SK-N-SH treated with all-trans-retinoic acid at 6 μM for 48 hours (cell line): ENCODE measurements at places on chromosomes 1 and 21.

GRCh38 chr1:220451532-220451931 lies 76.4 kb upstream of the MARK1 start:
- no peak for ATAC-seq

- no peak for ATAC-seq
Measured at GRCh38 chr1:241396747-241397681, 40.0 kb upstream of the RGS7 start.

DNA sequence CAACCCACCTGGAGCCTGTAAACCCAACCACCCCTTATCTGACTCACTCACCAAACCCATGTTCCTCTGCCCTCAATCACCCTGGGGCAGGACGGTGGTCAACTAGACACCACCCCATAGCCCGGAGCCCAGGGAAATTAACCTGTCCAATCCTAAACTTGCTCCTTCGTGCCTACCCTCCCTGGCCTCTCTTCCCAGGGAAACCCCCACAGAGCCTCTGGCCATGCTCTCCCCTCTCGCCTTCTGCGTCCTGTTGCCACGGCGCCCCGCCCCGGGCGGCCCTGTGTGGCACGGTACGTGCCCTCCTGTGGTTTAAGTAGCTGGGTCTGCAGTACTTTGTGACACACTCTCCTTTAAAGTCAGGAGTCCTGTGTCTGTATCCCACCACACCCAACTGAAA lies 4.0 kb upstream of the FTCD start:
- ATAC-seq = no peak

DNA sequence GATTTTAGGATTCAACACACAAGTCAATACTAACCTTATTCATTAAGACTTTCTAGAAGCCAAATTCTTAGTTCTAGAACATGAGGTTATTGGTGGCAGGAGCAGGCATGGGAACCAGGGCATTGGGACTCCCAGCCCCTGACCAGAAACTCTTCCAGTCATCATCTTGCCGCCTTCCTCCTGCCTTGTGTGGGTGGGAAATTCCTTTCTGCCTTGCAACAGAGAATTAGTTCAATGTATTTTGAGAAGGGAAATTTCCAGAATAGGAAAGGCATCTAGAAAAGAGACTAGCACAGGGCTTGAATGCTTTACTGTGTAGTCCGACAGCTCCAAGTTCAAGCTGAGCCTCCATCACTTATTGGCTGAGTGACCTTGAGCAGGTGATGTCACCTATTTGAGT lies 8.7 kb downstream of the GRHL3 start:
- ATAC-seq = no peak

DNA sequence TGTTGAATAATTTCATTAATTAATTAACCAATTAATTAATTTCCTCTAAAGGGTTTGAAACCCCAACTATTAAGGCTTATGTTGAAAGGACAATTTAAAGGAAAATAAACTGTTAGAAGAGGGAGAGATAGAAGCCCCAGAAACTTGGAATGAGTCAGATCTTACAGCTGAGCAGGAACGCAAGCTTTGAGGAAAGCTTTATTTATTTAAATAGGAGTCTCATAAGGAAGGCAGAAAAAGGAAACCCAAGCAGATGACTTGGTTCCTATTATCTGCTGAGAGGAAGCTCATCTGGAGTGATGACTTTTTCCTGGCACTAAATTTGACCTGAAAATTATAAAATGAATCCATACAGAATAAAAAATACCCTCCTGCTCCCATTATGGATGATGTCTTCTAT lies 105.1 kb downstream of the ROR1 start:
- ATAC-seq = no peak

GRCh38 chr1:38680801-38681510 lies 178.6 kb downstream of the RRAGC start:
- no peak for ATAC-seq

DNA sequence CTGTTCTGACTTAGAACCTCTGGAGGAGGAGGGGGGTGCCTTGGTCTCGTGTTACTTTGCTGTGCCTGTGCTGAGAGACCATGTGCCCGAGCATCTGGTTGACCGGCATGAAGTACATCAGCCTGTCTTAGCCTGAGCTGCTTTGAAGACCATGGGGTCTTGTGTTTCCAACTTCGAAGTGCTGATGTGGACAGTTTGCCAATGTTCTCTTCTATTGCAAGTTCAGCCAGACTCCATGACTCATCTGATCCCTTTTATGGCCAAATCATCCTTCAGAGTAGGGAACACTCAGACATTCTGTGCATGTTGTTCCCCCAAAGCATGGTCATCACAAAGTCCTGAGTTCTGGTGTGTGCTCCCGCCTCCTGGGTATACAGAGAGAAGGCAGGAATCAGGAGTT lies 6.0 kb upstream of the PLA2G2C start:
- ATAC-seq = no peak

DNA sequence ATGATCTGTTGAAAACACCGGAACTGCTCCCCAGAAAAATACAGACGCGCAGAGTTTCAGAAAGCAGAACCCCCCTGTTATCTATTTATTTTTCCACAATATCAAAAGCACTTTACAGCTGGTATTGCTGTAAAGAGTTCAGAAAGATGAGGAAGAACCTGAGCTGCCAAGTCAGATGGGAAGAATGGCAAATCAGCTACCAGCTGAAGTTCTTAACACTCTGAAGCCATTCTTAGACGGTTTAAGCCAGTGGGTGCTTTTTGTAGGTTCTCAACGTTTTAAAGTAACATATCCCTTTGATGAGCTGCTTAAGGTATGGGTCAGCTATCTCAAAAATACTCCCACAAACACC lies 714 bp upstream of the AKIRIN1 start:
- ATAC-seq = peak; percentile 18

DNA sequence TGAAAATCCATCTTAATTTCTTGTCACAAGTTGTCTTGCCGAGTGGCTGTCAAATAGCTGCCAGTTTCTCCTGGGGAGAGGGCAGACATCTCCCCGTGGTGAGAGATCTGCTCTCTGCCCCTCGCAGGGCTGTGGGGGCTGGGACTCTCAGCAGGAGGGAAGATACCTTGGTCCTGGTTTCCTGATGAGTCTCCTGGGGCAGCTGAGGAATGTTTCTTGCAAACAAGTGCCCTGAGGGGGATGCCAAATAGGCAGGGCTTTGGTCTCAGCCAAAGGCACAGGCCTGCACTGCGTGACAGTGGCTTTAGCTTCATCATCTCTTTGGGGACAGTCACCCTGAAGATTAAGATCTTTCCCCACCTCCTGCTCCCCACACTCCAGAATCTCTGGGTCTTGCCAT lies 40.9 kb downstream of the SYT6 start:
- no peak for ATAC-seq

GRCh38 chr1:48038270-48038767 lies 41.1 kb upstream of the TRABD2B start:
- ATAC-seq = no peak

GRCh38 chr1:67610450-67610849 lies 74.6 kb upstream of the GADD45A start:
- no peak for ATAC-seq

DNA sequence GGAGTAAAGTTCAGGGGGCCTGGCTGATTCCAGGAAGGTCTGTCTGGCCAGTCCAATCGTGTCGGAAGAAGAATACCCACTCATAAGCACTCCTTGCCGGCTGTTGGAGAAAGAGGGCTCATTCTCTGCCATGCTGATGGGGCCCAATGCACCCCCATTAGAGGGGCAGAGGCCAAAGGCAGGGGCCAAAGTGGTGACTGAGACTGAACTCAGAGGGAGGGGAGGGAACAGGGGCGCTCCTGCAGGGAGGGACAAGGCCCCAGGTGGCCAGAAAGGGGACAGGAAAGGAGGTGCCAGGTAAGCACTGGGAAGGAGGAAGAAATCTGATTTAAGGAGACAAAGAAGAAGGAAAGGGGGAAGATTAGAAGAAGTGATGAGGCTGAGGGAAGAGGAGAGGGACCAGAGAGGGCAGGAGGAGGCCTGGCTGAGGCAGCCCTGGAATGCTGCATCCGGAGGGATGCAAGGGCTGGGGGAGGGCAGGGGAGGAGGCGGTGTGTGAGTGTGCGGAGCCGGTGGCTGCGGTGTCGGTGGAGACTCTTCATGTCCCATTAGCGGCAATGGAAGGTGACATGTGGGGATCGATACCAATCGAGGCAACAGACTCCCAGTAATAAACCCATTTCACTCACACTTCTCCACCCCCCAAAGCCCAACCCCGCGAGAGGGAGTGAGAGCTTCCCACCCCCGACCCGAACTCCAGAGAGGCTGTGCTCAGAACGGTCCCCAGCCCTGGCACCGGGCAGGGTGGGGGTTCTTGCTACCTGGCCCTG lies 12.0 kb upstream of the ETV3L start:
- ATAC-seq = no peak

DNA sequence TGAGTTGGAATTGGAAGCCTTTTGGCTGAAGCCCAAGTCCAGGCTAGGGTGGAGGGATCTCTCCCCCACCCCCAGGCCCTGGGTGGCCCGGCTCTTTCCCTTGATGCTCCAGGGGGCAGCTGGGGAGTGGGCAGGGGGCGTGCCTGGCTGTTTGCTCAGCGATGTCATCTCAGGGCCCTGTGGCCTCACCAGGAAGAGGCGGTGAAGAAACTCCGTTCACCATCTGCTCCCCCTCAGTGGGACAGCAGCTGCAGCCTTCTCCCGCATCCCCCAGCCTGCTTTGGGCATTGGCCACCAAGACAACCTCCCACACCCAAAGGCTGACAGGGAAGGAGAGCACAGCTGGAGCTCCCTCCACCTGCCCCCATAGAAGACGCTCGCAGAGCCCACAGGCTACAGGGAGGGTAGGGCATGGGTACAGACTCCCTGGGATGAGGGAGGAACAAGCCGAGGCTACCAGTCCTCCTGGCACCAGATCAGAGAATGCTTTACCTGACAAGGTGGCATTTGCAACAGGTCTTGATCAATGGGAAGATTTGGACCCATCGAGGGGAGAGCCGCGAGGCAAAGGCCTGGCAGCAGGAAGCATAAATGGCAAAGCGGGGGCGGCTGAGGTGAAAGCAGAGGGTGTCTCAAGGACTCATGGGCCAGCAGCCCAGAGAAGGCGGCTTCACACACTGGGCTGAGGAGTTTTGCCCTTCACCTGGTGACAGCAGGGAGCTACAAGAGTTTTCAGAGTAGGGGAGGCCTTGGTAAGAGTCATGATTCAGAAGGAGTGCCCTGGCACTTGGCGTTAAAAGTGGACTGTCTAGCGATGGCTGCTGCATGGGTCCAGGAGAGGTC lies 6.5 kb upstream of the GUCA2A start:
- ATAC-seq = no peak

DNA sequence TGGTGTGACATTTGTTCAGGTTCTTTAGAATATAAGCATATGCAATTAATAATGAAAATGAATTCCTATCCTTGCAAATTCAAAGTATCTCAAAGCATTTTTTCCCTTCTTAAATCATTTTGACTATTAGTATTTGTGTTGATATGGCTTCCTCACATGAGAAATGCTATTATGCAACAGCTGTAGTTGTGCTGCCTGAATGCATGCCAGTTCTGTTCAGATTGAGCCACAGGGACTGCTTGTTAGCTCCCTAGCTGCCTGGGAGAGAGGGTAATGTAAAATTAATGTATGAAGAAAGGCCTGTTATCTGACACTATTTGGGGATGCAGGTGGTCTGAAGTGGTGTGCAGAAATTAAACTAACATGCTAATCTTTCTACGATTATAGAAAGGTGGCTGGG lies 45.5 kb downstream of the CACHD1 start:
- ATAC-seq = no peak

- ATAC-seq = 0 out of 3 replicates have a peak, but pooled peaks have one; percentile 8
Measured at GRCh38 chr1:224558904-224559303, 57.2 kb upstream of the CNIH3 start.

- ATAC-seq = no peak
Measured at GRCh38 chr21:28444557-28444956, 548.1 kb downstream of the LTN1 start.

DNA sequence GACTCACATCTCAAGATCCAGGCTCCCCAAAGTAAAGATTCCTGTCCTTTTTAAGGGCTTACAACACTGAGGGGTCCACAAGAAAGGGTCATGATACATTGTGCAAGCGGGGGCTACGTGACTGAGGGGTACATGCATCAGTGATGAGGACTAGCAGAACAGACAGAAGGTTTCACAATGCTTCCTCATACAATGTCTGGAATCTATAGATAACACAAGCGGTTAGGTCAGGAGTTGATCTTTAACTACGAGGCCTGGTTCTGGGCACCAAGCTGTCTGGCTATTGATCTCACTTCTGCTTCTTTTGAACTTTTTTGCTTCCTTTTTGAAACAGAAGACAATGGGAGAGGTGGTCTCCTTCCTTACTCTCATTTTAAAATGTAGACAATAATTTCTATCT lies 718.6 kb downstream of the AMY1C start:
- ATAC-seq = no peak

DNA sequence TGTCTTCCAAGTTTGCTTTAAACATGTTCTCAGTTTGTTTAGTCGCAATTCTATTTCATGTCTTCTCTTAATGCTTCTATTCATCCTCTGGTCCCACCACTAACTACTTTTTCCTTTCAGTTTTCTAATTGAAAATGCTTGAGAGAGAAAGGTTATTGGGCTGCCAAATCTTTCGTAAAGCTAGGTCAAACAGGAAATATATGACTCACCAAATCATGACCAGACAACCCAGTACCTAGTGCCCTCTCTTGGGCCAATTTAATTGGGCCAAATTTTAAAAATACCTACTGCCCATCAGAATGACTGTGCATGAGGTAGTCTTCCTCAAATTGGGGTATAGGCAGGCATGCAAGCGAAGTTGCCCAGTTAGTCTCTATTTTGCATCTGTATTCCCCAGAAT lies 295.4 kb upstream of the PBX1 start:
- no peak for ATAC-seq

GRCh38 chr1:201610858-201611257 lies 71.9 kb downstream of the NAV1 start:
- ATAC-seq = no peak

- peak; percentile 10 for ATAC-seq
Measured at GRCh38 chr1:150560011-150560438, 10.8 kb downstream of the ADAMTSL4 start.

DNA sequence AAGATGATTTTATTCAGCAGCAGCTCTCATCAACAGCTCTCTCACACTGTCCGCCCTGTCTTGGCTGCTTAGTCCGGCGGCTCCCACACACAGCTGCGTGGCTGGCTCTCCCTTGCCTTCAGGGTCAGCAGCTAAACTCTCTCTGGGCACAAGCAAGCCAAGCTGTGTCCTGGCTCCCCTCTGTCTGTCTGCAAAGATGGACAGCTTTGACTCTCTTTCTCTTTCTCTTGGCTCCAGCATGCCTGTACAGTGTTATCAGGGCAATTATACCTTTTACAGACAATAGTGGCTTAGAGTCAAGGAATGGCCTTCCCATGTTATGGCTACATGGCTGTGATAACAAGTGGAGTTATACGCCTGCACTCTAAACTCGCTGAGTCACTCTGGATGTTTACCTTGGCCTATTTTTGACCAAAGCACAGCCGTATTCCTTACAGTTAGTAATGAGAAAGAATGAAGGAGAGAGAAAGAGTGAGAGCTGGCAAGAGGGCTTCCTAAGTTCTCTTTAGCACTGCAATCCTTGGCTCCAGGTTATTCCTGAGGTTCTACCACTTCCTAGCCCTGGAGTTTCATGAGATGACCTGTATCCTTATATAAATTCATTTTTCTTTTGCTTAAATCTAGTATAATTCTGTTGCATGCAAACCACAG lies 59.9 kb upstream of the ZSWIM5 start:
- ATAC-seq = no peak; the same call in 1 of the 3 replicates

DNA sequence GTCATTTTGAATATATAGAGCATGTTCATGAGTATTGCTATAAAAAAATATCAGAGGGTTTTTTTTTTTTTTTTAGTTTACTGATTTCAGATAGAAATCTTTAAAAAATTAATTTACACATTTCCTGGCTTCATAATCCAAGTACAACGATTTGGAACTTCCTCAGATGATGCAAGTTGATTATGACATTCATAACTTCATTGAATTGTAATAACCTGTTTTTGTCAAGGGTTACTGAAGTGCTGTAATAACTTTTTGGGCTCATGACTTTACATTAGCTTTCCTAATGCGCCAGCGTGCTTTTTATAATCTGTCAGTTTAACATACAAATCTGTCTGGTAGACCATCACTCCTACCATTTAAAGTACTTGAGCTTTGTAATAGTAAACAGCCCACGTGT lies 81.3 kb downstream of the SASS6 start:
- no peak for ATAC-seq
